ENCODE measurements at places on chromosomes 6 and 20. TPM values are rescaled to one million over a fixed set of nuclear protein-coding genes. Genes with fewer than 3 reads are reported as not detected.
A peak's percentile ranks its signal among the peaks of the same experiment; 100 is the strongest.

GRCh38 chr6:166745801-166746668, 119.0 kb upstream of the RPS6KA2 start:
- H3K4me1 ChIP-seq, result peaks cover 11% of the 10 kb centered on the region
- H3K4me3 ChIP-seq, result no peak overlapping the region
- DNase-seq, result no peak

- H3K27ac ChIP-seq, result no peak overlapping the region
- no peaks in the 10 kb centered on the region for H3K4me1 ChIP-seq
- no peaks in the 10 kb centered on the region for H3K27me3 ChIP-seq
- no peak for DNase-seq
- H3K36me3 ChIP-seq, result no peaks in the 10 kb centered on the region
Measured at GRCh38 chr6:114407426-114408035, 64.7 kb upstream of the HS3ST5 start.

- no peak for DNase-seq
- no peak overlapping the region for H3K27ac ChIP-seq
- H3K36me3 ChIP-seq, result no peaks in the 10 kb centered on the region
- H3K27me3 ChIP-seq, result no peaks in the 10 kb centered on the region
Measured at GRCh38 chr6:47490676-47491075, 13.1 kb downstream of the CD2AP start.

DNA sequence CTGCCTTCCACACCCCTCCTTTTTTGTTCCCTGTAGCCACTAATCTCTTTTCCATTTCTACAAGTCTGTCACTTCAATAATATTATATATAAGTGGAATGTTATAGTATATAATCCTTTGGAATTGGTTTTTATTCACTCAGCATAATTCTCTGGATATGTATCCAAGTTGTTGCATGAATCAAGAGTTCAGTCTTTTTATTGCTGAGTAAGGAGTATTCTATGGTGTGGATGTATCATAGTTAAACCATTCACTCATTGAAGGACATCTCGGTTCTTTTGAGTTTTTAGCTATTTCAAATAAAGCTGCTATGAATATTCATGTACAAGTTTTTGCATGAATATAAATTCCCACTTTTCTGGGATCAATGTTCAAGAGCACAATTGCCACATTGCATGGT, 69.5 kb upstream of the TASP1 start:
- H3K27ac ChIP-seq, result no peak overlapping the region
- H3K4me3 ChIP-seq, result no peak overlapping the region
- no peaks in the 10 kb centered on the region for H3K27me3 ChIP-seq

DNA sequence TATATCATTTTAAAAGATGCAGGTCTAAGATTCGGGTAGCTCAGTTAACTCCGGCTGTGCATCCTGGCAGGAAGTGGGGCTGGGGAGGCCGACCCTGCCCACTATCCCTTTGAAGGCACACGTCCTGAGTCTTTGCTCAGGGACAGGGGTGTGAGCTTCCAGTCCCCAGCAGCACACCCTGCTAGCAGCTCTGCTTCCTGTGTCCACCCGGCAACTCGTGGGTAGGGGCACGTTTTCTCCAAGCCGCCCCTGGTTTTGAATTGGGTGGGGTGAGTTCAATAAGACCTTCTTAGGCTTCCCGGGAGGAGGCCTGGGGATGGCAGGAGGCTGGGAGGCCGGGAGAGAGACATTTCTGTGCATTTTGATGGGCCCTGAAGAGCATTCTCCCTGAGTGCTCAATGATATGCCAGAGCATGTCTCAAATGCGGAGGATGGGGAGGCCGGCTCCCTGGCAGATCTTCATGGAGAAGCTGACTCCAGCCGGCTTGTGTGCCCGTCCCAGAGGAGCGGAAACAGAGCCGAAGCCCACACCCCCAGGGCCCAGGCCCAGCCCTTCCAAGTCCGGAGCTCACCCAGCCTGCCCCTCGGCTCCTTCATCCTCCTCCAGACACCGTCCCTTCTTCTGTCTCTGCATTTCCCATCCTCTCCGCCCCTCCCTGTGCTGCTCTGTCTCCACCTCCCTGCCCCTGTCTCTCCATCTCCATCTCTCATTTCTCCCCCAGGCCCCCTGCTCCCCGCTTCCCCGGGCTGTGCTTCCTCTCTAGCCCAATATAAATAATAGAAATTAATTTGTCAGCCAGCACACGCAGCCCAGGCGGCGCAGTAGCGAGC, 36.3 kb upstream of the ZFAND3 start:
- no peaks in the 10 kb centered on the region for H3K36me3 ChIP-seq
- no peak for DNase-seq
- no peak overlapping the region for H3K27ac ChIP-seq
- H3K4me1 ChIP-seq, result peaks cover 21% of the 10 kb centered on the region

Gene RHAG
- total RNA-seq, result 1.4 TPM

Gene GCNT2
- 21.0 TPM for total RNA-seq

Gene LAMA4
- total RNA-seq, result 261 TPM

- DNase-seq, result no peak
- H3K27ac ChIP-seq, result no peak overlapping the region
- H3K27me3 ChIP-seq, result no peaks in the 10 kb centered on the region
- no peaks in the 10 kb centered on the region for H3K36me3 ChIP-seq
Measured at GRCh38 chr6:40171343-40171742, 237.1 kb upstream of the MOCS1 start.

- H3K36me3 ChIP-seq, result no peaks in the 10 kb centered on the region
- no peak for DNase-seq
- H3K27me3 ChIP-seq, result peaks cover 6% of the 10 kb centered on the region
- peaks cover 14% of the 10 kb centered on the region for H3K4me1 ChIP-seq
Measured at GRCh38 chr20:9838378-9839295, at the start of gene PAK5. Gene PAK5, minus strand, starts transcription at chr20:9839076. Its CDS starts 194,748 bp downstream, at chr20:9644328.

Gene MYB
- total RNA-seq, result 0.83 TPM

Gene SLC17A2
- total RNA-seq, result not detected

Gene WFDC10B
- total RNA-seq, result not detected

- H3K4me1 ChIP-seq, result peaks cover 7% of the 10 kb centered on the region
- no peak overlapping the region for H3K4me3 ChIP-seq
- no peaks in the 10 kb centered on the region for H3K36me3 ChIP-seq
- H3K27ac ChIP-seq, result no peak overlapping the region
Measured at GRCh38 chr6:37547564-37548061, 47.9 kb upstream of the CCDC167 start.

Gene IL17F
- total RNA-seq, result not detected

DNA sequence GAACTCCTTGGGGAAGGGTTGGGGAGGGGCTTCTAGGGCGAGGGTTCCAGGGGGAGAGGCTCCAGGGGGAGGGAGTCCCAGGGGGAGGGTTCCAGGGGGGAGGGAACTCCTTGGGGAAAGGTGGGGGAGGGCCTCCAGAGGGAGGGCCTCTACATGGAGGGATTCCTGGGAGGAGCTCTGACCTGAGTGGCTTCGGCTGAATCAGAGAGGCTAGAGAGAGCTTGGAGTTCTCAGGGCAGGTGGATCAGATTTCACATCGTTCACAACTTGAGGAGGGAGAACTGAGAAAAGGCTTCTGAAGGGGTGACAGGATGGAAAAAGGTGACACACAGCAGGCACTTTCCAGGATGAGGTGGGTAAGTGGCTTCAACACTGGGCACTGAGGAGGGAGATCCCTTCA, 49.1 kb downstream of the DAAM2 start:
- H3K4me1 ChIP-seq, result peaks cover 32% of the 10 kb centered on the region
- H3K4me3 ChIP-seq, result no peak overlapping the region
- peak overlapping the region; percentile 79 for H3K27ac ChIP-seq
- DNase-seq, result no peak

Gene PTK6
- 0.06 TPM for total RNA-seq

DNA sequence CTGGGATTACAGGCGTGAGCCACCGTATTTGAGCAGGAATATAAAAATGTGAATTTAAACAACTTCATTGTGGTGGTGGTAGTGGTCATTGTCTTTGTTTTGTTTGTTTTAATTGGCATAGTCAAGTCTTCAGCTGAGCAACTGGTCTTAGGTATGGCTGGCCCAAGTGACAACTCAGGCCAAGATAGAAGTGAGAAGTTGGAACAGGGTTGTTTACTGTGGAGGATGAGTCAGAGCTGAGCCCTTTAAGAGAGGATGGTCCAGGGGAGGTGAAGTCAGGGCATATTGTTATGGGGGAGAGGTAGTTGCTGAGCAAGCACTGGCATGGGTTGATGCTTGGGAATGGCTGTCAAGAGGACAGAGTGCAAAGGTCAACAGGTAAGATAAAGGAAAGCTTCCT, 308.2 kb downstream of the FARS2 start:
- H3K27ac ChIP-seq, result no peak overlapping the region
- no peaks in the 10 kb centered on the region for H3K27me3 ChIP-seq
- no peak for DNase-seq
- no peak overlapping the region for H3K4me3 ChIP-seq
- no peaks in the 10 kb centered on the region for H3K36me3 ChIP-seq

DNA sequence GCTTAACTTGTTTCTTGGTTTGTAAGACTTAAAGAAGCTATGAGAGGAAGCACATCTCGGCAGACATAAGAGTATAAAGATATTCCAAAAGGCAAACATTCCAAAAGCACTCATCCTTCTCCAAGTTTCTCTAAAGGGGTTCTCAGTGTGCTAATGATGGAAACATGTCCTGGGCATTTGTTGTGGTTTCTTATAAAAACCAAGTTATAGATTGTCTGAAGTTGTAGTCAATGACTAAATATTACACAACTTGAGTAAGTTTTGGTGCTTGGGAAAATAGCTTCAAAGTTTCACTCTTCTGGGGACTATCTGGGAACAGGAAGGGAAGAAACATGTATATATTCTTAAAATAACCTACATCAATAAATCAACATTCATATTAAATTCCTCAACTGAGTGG, 128.3 kb upstream of the TBX18 start:
- H3K27ac ChIP-seq, result no peak overlapping the region
- H3K36me3 ChIP-seq, result no peaks in the 10 kb centered on the region
- no peaks in the 10 kb centered on the region for H3K27me3 ChIP-seq
- DNase-seq, result no peak

- H3K4me3 ChIP-seq, result no peak overlapping the region
- DNase-seq, result no peak
- no peaks in the 10 kb centered on the region for H3K27me3 ChIP-seq
- no peak overlapping the region for H3K27ac ChIP-seq
- H3K36me3 ChIP-seq, result no peaks in the 10 kb centered on the region
Measured at GRCh38 chr6:149906405-149906804, 8.5 kb upstream of the RAET1E start.

DNA sequence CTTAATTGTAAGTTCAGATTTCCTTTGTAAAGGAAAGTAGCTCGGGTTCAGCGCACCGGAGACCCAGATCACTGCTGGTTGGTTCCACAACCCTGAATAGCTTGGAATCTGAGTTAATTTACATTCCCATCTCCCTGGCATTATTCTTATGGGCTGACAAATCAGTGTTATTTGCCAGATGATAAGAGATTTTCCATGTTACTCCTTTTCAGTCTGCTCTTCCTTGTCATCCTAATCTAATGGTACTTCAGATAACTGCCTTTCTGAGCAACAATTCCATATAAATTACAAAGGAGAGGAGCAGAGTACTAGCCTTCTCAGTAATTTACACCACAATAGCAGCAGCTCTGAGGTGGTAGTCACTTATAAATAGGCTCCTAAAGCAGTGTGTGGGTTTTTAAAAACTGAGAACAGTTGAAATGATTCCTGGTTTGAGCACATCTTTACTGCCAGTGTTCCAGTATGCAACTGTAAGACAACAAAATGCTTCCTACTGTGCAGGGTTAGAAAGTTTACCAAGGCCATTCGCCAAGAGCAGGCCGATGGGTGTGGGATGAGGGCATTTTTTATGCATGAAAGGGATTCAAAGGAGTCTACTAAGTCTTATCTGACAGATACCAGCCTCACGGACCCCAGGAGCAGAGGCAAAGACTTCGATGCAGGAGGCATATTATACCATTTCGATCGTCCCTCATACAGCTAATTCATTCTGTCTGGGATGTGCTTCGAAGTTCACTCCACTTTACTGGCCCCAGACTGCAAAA, 89.7 kb downstream of the NDUFAF5 start:
- H3K27me3 ChIP-seq, result no peaks in the 10 kb centered on the region
- no peak overlapping the region for H3K27ac ChIP-seq
- H3K4me1 ChIP-seq, result peaks cover 20% of the 10 kb centered on the region
- H3K4me3 ChIP-seq, result no peak overlapping the region
- no peaks in the 10 kb centered on the region for H3K36me3 ChIP-seq

Gene C20orf144
- total RNA-seq, result not detected

GRCh38 chr20:17505636-17506517, 25.3 kb downstream of the BFSP1 start:
- H3K4me3 ChIP-seq, result peak overlapping the region; percentile 66
- H3K27ac ChIP-seq, result peak overlapping the region; percentile 50
- no peak for DNase-seq
- peaks cover 14% of the 10 kb centered on the region for H3K4me1 ChIP-seq
- H3K27me3 ChIP-seq, result no peaks in the 10 kb centered on the region

GRCh38 chr20:50003253-50003656, 20.5 kb downstream of the SNAI1 start:
- DNase-seq, result no peak
- no peak overlapping the region for H3K27ac ChIP-seq
- H3K27me3 ChIP-seq, result no peaks in the 10 kb centered on the region
- no peaks in the 10 kb centered on the region for H3K4me1 ChIP-seq
- no peak overlapping the region for H3K4me3 ChIP-seq

DNA sequence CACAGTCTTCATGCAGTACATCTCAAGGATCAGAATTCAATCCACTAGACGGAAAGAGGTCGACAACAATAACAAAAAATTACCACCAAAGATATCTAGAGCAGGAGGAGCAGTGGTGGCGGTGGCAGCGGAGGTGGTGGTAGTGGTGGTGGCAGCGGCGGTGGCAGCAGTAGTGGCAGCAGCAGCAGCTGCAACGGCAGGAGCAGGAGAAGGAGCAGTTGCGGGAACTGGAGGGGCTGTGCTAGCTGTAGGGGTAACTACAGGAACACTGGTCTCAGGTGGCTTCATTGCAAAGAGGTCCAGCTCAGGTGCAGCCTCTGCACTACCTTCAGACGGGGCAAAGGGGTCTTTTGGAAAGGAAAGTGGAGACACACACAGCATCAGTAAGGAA, 81.1 kb downstream of the PRSS35 start:
- no peak overlapping the region for H3K4me3 ChIP-seq
- no peaks in the 10 kb centered on the region for H3K27me3 ChIP-seq
- H3K36me3 ChIP-seq, result no peaks in the 10 kb centered on the region

Gene SLC12A5
- not detected for total RNA-seq

- no peak for DNase-seq
- H3K4me3 ChIP-seq, result no peak overlapping the region
- no peak overlapping the region for H3K27ac ChIP-seq
Measured at GRCh38 chr6:142822383-142822782, 122.6 kb downstream of the HIVEP2 start.

GRCh38 chr6:124434421-124434820, 527.8 kb upstream of the RNF217 start:
- no peak for DNase-seq
- no peak overlapping the region for H3K27ac ChIP-seq
- no peaks in the 10 kb centered on the region for H3K36me3 ChIP-seq
- no peaks in the 10 kb centered on the region for H3K27me3 ChIP-seq

- no peak overlapping the region for H3K4me3 ChIP-seq
- no peaks in the 10 kb centered on the region for H3K4me1 ChIP-seq
- H3K36me3 ChIP-seq, result no peaks in the 10 kb centered on the region
Measured at GRCh38 chr6:79735183-79735582, 104.1 kb downstream of the SH3BGRL2 start.

Data from esophagus muscularis mucosa (tissue), 4 donors.